Activated T-helper 17 cell treated with anti-CD3 and anti-CD28 coated beads, Interleukin-2, amount 50 U/mL, for 72 hours (primary cell): ENCODE measurements at places on chromosomes 3 and 15. TPM values are rescaled to one million over a fixed set of nuclear protein-coding genes. Genes with fewer than 3 reads are reported as not detected.

DNA sequence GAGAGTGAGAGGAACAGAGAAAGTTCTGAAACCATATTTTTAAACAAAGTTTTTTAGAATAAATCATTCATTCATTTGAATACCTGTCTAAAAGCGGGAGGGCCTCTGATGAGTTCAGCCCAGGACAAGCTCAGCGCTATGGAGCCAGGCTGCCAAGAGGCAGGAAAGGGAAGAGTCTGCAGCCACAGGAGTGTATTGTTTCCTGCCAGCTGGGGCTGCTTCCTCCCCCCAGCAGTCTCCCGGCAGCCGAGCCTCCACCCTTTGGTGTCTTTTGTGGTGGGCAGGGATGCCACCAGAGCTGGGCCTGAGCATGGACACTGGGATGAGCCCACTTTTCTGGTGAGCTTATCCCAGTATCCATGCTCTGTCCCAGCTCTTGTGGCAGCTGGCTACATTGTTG lies 199.5 kb upstream of the TPRG1 start:
- ATAC-seq, result no peak

GRCh38 chr15:74768099-74768770 lies 13.6 kb upstream of the CSK start:
- ATAC-seq, result no peak

DNA sequence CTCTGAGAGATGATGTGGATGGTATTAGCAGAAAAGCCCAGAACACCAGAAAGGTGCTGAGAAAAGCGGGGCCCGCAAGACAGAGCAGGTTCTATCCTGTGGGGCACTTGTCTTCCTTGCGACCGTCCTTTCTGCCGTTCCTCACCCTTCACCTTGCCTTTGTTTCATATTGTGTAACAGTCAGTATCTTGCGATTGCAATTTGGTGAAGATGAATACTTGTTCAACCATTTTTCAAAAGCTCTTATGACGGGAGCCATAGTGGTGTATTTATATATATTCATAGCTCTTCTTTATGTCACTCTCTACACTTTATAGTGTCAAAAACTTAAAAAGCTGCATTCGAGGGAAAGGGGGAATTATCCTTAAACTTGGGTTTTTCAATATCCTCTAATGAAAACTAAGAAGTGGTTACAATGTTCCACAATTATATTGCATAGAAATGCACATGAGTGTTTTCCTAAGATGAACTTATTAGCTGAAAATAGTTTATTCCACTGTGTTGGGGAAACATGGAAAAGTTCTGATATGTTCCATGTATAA lies 797 bp downstream of the MAP3K13 start:
- ATAC-seq, result peak; percentile 39

GRCh38 chr3:192851821-192852372 lies 65.8 kb downstream of the MB21D2 start:
- no peak for ATAC-seq

GRCh38 chr15:59349680-59350420 lies 22.8 kb downstream of the MYO1E start:
- ATAC-seq, result peak; percentile 100

- ATAC-seq, result no peak
Measured at GRCh38 chr3:72932416-72932815, 44.6 kb downstream of the GXYLT2 start.

DNA sequence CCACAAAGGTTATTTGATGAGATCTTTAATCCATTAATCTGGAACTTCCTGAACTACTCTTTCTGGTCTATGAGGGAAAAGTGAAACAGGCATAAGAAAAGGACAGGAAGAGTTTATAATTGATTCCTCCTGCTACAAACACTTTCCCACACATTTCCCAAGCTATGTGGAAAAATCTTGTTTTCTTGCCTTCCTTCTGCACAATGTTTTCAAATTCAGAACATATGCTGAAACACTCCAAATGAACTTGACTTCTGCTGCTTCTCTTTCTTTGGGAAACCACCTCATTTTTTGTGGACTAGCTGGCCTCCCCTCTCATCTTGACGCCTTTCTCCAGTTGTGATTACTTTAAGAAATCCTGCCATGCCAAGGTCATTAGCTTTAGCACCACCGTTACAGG lies 100.7 kb upstream of the PTPRG start:
- ATAC-seq, result no peak

GRCh38 chr3:126646674-126647073 lies 8.2 kb downstream of the TXNRD3 start:
- ATAC-seq, result no peak

DNA sequence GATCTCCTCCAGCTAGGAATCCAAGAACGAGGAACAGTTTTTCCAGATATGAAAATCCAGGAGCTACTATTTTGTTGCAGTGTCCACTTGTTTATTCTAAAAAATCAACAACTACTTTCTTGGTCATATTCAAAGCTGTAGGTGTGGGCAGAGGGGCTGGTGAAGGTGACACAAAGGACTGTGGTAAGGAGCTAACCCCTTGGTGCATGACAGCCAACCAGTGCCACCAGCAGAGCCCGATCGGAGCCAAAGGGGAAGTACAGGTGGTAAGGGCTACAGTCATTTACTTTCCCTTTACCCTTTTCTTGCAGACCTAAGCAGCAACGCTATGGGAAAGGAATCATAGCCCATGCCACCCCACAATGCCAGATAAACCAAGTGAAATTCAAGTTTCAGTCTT lies 30.7 kb downstream of the PLA1A start:
- peak; percentile 93 for ATAC-seq

DNA sequence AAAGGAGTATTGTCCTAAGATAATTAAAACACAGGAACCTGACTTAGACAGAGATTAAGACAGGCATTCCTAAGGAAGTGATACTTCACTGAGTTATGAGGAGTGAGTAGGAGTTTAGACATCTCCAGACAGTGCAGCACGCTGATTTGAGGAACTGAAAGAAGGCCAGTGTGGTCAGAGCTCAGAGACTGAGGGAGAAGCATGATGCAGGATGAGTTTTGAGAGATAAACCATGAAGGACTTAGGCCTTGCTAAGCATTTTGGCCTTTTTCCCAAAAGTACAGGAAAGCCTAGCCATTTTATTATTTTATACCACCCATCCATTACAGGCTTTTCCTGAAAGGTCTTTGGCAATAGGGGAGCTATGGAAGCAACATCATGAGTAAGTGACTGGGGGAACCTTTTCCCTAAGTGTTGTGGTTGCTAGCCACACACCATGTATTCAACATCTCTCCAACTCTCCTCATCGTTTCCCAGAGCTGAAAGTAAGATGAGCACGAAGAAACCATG lies 375.6 kb upstream of the TPRG1 start:
- peak; percentile 70 for ATAC-seq

- ATAC-seq, result no peak
Measured at GRCh38 chr3:47901280-47901833, 98.4 kb downstream of the DHX30 start.

- ATAC-seq, result no peak
Measured at GRCh38 chr3:12750223-12750622, 8.8 kb downstream of the TMEM40 start.

DNA sequence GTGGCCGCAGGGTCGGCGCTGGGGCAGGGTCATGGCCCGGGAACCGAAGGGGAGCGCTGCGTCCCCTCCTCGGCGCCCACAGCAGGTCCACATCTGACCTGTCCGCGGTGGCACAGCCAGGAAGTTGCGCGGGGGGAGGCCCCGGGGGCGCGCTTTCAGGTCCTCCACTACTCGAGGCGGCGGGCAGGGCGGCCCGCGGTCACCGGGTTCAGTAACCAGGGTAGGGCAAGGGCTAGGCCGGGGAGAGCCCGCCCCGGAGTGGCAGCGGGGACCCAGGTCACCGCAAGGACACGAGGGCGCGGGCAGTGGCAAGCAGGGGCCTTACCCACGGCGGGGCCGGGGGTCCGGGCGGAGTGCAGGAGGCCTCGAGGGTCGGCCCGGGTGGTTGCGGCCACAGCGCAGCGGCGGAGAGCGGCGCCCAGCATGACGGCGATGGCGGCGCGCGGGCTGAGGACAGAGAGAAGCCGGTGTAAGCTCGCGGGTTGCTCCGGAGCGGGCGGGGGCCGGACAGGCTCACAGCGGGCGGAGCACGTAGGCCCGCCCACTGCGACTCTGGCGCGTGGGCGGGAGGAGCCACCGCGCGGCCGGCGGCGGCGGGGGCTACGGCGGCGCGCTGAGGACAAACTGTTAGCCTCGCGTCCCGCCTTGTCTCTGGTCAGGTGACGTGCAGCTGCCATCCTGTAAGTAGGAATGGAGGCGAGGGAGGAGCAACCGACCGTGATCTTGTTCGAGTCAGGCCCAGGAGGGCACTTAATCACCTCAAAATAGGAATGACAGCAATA lies at the start of gene COX5A:
COX5A (minus strand) TSS at position 484 of the 782 bp plus-strand sequence; CDS start at position 425, 59 bp downstream.
- peak; percentile 93 for ATAC-seq

GRCh38 chr3:97680210-97680609 lies 84.3 kb upstream of the ARL6 start:
- peak; percentile 29 for ATAC-seq

DNA sequence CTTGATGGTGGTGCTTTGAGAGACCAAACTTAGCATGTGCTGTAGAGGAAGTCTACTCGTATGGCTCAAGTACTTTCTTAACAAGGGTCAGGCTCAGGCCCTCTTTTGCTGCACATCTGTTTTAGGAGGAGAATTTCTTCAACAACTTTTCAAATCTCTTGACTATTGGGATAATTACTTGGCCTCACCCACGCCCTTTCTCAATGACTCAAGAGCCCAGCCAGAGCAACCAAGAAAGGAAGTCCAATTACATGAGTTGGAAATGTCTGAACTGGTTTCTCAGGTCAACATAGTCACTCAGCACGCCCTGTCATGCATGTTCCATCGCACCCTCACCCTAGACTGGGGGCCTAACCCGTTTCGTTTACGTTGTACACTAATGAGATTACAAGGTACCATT lies 44.8 kb upstream of the UMPS start:
- no peak for ATAC-seq

GRCh38 chr3:176354843-176355242 lies 842.4 kb downstream of the TBL1XR1 start:
- no peak for ATAC-seq

DNA sequence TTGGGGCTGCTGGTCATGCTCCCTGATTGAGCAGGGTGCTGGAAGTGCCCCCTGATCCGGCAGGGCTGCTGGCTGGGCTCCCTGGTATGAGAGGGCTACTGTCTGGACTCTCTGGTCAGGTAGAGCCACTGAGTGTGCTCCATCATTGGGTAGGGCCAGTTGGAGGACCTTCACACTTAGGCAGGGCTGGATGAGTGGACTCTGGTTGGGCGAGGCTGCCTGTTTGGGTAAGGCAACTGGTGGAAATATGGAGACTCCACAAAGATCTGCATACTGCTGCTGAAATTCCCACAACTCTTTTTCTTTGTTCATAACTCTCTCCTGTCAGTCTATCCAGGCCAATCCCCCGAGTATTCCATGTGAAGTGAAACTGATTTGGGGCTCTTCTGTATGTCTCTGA lies 80.8 kb downstream of the CD200 start:
- ATAC-seq, result no peak

- peak; percentile 32 for ATAC-seq
Measured at GRCh38 chr15:79283252-79284048, 928 bp downstream of the ANKRD34C start.

DNA sequence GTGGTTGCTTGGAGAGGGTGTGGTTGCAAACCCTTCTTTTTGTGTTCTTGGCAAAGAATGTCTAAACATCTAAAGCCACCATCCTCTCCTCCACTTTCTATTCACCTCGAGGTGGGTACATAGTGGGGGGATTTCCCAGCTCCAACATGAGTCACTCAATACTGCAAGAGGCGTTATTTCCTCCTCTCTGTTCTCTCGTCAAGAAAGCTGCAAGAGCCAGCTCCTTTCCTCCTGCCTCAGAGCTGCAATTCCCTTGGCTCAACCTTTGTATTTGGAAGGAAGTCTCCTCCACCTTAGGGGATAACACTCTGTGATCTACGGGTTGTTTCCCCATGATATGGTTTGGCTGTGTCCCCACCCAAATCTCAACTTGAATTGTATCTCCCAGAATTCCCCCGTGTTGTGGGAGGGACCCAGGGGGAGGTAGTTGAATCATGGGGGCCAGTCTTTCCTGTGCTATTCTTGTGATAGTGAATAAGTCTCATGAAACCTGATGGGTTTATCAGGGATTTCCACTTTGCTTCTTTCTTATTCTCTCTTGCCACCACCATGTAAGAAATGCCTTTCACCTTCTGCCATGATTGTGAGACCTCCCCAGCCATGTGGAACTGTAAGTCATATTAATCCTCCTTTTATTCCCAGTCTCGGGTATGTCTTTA lies 138.4 kb downstream of the PLCL2 start:
- peak; percentile 92 for ATAC-seq

DNA sequence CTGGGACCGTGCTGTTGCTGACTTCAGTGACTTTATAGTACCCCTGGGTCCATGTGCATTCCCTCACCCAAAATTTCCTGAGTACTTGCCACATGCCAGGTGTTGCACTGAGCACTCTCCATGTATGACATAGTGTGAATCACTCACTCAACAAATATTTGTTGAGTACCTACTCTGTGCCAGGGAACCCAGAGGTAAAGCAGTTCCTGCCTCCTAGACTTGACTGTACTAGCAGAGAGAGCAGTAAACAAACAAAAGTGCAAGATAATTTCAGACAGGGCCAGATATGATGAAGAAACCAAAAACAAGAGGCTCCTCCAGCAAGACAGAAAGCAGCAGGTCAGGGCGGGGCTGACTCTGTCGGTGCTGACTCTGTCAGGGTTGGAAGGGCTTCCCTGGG lies 12.2 kb downstream of the TGM4 start:
- no peak for ATAC-seq

- no peak for ATAC-seq
Measured at GRCh38 chr3:174158674-174159073, 700.5 kb upstream of the NAALADL2 start.

DNA sequence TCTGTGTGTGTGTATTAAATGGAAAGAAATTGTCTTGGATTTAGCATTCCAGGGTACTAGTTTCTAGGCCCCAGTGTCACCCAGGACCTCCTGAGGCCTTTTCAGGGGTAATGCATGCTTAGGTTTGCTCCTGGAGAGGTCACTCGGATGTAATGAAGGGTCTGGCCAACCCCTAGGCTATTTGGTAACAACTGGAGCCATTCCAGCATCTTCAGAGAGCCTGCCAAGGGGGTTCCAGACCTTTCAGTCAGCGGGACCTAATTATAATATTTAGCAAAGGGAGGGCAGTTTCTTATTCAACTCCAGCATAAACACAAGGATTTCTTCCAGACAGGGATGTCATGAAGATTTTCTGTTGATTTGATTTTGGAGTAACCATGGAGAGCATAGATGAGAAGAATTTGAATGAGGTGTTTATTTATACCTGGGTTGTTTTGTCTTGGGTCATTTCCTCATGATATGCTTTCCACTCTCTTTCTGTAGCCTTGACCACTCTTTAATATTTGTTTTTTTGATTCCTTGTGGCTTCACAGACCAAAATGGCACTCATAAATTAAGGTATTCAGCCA lies 17.4 kb downstream of the KAT2B start:
- no peak for ATAC-seq

- no peak for ATAC-seq
Measured at GRCh38 chr3:149717391-149718056, 34.8 kb downstream of the COMMD2 start.

Gene MYEF2
- total RNA-seq, result 23.7 TPM

Gene NIT2
- 60.1 TPM for total RNA-seq

Gene BFSP2
- not detected for total RNA-seq

Gene PAQR5
- total RNA-seq, result not detected

Gene SYNPR
- total RNA-seq, result not detected

Gene ZNF774
- 0.82 TPM for total RNA-seq

Gene HCN4
- total RNA-seq, result not detected

Gene TNK2
- 67.7 TPM for total RNA-seq

Gene HIGD2B
- total RNA-seq, result 0.22 TPM

Gene SNTN
- not detected for total RNA-seq

Gene BCL2A1
- total RNA-seq, result 32.7 TPM

Gene DAPK2
- total RNA-seq, result 0.82 TPM

Gene HESX1
- total RNA-seq, result 0.65 TPM

Gene MUC4
- 3.1 TPM for total RNA-seq
